ENCODE measurements at places on chromosomes 2 and 18. TPM values are rescaled to one million over a fixed set of nuclear protein-coding genes. Genes with fewer than 3 reads are reported as not detected.

DNA sequence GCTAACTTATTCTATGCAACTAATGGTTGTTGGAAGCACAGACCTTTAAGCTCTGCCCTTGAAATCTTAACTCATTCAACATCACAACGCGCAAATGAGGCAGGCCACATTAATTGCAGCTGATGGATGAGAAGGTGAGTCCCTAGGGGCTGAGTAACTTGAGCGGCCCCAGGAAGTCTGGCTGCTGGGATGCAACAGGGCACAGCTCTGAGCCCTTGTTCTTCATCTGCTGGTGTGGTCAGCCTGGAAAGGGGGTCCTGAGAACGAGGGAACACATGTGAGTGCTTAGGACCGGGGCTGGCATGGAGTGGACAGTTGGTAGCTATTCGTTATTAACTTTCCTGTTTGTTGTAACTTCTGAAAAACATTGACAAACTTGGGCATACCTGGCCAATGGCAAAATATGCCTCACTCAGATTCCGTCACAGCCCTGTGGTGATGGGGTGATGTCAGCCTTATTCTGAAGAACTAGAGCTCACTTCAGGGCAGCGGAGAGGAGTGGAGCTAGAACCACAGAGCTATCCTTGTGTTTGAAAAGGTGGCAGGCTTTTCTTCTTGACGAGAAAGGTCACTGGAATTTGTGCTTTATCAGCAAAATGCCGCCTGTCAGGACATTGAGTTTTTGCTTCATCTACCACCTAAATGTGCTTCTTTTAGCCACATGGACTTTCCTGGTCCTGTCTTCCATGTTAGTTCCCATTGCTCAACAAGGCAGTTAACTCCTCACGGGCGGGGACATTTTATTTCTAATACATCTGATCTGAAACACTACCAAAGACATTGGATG lies 145.9 kb upstream of the FHL2 start:
- H3K27ac ChIP-seq = no peak overlapping the region
- no peak overlapping the region for H3K4me3 ChIP-seq
- no peaks in the 10 kb centered on the region for H3K36me3 ChIP-seq
- H3K27me3 ChIP-seq = peaks cover 33% of the 10 kb centered on the region
- DNase-seq = no peak

- DNase-seq = peak; percentile 92
- no peak overlapping the region for H3K27ac ChIP-seq
- H3K36me3 ChIP-seq = no peaks in the 10 kb centered on the region
- H3K27me3 ChIP-seq = peaks cover 7% of the 10 kb centered on the region
- H3K4me3 ChIP-seq = no peak overlapping the region
Observed at GRCh38 chr2:121076885-121077549, 208.0 kb downstream of the TFCP2L1 start.

DNA sequence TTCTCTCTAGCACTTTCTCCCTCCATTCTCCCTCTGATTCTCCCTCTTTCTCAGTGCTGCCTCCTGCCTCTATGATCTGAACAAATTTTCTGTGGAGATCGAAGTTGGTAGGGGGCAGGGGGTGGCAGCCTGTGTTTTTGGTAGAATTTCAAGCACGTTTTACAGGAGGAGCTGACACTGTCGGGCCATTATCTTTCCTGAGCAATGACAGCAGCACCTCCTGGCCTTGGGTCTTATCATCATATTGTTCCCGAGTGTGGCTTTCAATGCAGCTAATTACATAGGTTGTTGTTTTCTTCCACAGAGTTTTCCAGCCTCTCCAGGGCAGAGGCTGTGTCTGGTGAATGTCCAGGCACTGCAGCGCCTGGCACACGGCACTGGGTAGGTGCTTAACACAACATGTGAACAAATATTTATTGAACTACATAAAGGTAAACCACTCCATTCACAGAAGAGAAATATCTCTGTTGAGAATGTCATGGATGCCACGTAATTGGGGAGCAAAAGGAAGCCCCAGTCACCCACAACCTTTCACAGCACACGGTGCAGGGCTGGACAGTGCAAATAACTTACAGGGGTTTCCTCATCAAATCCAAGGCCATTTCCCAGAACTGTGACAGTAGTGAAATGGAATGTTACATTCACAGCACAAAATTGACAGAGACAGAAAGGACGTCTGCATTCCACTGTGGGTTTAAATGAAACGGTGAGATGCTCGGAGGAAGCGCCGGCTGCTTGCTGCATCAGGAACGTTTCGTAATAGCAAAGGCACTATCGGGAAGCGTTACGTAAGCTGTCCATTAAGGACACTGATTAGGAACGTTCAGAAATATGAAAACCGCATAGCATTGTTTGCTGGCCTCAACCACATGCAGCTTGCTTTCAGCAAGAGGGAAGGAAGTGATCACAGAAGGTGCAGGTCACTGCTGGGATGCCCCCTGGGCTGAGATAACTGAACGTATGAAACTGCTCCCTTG lies 6.5 kb upstream of the KCNG2 start:
- H3K36me3 ChIP-seq = no peaks in the 10 kb centered on the region
- peaks cover 31% of the 10 kb centered on the region for H3K27me3 ChIP-seq
- peaks cover 28% of the 10 kb centered on the region for H3K4me1 ChIP-seq
- DNase-seq = peak; percentile 98
- peak overlapping the region; percentile 66 for H3K27ac ChIP-seq

- H3K27me3 ChIP-seq = no peaks in the 10 kb centered on the region
- H3K4me3 ChIP-seq = no peak overlapping the region
- no peak overlapping the region for H3K27ac ChIP-seq
Observed at GRCh38 chr2:229640636-229641035, 73.7 kb downstream of the DNER start.

PTPN4 gene
- total RNA-seq = 19.5 TPM

DNAJC5G gene
- total RNA-seq = not detected
